ENCODE measurements at places on chromosomes 1 and 21. TPM values are rescaled to one million over a fixed set of nuclear protein-coding genes. Genes with fewer than 3 reads are reported as not detected.

DNA sequence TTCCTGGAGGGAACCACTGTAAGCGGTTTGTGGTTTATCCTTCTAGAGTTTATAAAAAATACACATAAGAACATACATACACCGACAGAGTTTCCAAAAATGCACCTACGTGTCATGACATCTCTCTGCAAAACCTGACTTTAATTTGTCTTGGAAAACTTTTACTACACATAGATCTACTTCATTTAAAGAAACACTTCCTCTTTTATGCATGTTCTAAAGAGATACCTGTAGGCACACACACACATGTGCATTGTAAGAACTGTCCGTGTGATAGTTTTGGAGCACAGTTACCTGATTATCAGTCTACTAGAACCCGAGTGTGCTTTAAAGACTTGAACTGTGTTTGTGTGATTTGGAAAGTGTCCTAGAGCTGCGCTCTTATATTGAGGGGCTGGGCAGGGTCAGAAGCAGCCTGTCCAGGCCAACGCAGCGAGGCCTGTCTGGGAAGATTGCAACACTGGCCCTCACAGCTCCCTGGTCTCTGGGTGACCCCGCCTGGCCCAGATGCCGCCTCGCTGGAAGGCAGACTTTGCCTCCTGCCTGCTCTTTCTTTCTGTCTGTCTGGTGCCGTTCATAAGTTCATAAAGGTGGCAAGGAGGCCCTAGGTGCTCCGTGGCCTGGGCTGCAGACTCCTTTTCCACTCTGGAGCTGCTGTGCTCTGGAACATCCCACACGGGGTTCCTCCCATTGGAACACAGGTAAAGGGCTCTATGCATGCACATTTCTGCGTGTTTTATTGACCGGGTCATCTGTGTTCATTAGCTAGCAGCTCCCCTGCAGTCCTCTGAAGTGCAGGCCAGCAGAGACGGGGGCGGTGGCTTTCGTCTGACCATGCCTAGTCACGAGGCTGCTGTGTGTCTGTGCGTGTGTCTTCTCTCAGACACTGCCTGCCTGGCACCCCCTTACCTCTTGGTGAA lies 46.3 kb downstream of the AGPAT3 start:
- peak; percentile 55 for DNase-seq

GRCh38 chr1:7299994-7300393 lies 471.1 kb upstream of the VAMP3 start:
- DNase-seq = no peak

Gene SLAMF6
- 1.5 TPM for total RNA-seq

DNA sequence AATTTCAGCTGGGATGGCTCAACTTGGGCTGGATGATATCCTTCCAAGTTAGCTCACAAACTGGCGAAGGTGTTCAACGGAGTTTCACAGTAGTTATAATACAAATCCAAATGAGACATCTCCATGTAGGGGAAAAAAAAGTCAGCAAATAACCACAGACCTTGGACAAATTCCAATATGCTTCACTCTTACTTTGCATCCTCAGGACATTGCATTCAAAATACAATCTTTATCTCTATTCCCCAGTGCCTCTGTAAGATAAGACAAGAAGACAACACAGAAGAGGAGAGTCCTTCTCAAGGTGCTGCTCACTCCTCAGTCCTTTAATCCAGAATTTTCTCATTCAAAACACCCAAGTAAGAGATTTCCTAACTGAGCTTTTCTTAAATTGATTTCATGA lies 1797.7 kb downstream of the MRPL39 start:
- no peak for DNase-seq

Gene NVL
- 19.8 TPM for total RNA-seq

- DNase-seq = no peak
Observed at GRCh38 chr1:151491641-151492040, 19.5 kb upstream of the CGN start.

- no peak for DNase-seq
Observed at GRCh38 chr1:162380061-162380846, 1.3 kb upstream of the C1orf226 start.

DNA sequence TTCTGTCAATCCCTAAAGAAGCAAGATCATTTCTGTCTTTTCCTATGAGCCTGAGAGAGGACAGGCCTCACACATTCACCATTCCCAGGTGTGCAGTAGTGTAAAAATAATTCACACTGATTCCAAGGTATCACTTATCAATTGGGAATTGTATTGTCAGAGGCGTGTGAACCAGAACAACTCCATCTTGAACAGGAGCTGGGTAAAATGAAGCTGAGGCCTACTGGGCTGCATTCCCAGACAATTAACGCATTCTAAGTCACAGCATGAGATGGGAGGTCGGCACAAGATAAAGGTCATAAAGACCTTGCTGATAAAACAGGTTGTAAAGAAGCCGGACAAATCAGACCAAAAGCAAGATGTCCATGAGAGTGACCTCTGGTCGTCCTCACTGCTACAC lies 239.2 kb downstream of the SMYD3 start:
- DNase-seq = no peak

GRCh38 chr21:44871576-44872269 lies 1.8 kb downstream of the PTTG1IP start:
- peak; percentile 74 for DNase-seq

Gene MAP1LC3C
- total RNA-seq = 0.63 TPM

DNA sequence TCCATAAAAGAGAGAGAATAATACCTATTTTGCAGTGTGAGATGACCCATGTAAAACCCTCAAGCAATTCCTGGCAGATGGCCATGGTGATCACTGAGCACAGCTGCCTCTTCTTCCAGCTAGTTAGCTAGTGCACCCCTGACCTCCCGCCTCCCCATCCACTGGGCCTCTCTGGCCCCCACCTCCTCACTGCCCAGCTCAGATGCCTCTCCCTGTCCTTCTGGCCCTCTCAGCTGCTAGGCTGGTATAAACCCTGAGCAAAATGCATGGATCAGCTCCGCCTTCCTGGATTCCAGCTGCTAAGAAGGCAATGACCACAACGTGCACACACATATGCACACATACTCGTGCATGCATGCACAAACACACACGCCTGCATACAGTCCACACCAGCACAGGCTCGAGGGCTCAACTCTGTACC lies 117.2 kb downstream of the DMRTB1 start:
- DNase-seq = peak; percentile 50

DNA sequence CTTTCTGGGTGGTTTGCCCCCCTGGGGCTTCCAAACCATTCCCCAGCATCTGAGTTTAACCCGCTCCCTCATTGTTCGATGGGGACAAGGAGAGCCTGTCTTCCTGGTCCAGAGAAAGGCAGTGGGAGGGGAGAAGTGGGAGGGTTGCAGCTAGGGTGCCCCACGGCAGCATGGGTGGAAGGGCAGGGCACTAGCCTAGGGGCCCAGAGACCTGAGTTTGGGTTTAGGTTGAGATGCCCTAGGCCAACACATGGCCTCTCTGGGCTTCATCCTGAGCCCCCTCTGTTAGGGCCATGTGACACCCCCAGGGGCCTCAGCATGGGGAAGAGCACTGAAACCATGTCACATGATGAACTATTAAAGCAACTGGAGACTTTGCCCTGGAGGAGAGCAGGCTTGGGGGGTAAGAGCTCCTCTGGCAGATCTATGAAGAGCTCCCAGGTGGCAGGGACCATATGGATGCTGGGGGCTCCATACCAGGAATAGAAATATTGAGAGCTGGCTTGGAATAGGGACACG lies 9.7 kb upstream of the RUNX3 start:
- DNase-seq = no peak

DNA sequence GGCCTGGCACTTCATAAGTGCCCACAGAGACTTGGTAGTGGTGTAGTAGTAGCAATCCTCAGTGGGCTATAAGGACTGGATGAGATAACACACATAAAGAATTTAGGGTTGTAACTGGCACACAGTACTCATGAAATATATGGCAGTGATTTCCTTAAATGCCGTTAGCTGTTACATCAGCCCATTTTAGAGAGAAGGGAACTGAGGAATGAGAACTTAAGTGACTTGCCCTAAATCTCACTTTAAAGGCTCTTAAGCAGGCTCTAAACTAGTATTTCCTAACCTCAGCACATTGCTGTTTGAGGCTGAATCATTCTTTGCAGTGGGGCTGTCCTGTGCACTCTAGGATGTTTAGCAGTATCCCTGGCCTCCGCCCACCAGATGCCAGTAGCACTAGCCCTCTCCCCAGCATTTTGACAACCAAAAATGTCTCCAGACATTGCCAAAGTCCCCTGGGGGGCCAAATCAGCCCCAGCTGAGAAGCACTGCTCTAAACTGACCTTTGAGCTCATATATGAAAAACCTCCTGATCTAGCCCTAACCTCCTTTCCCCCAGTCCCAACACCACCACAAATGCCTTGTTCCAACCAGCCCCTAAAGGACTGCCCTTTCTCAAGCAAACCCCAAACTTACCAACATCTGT lies 11.6 kb downstream of the CAMK2N1 start:
- no peak for DNase-seq

- DNase-seq = no peak
Observed at GRCh38 chr1:151292207-151293030, 10.3 kb downstream of the ZNF687 start.

Measured in aorta (tissue), 5 donors.